ENCODE measurements at places on chromosomes 5 and 9.

- no peak for DNase-seq
Measured at GRCh38 chr5:40235471-40236400, 444.0 kb upstream of the PTGER4 start.

DNA sequence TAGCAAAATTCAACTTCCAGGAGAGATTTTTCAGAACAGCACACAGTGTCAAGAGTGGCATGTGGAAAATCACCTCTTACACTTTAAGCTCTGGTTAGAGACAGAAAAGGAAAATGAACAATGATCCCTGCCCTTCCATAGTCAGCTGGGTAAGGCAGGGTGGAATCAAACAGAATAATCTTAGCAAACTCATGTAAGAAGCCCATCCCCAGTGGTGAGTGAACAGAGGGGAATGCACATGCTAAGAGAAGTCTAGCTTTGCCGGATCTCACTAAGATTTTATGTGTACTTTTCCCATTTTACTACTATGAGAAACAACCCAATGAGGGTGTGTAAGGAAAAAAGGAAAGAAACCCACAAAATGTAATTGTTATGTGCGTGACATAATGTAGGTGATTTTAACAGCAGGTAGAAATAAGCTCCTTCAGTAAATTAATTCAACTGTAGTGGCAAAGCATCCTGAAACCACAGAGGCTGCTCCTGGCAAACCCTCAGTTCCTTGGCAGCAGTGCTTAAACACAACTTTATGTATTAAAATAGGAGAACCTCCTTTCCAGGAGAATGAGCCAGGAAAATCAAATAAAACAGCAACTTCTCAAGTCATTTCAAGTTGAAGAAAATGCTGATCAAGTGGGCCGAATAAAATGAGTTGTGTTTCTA lies 366.0 kb upstream of the TRPC7 start:
- DNase-seq = no peak

DNA sequence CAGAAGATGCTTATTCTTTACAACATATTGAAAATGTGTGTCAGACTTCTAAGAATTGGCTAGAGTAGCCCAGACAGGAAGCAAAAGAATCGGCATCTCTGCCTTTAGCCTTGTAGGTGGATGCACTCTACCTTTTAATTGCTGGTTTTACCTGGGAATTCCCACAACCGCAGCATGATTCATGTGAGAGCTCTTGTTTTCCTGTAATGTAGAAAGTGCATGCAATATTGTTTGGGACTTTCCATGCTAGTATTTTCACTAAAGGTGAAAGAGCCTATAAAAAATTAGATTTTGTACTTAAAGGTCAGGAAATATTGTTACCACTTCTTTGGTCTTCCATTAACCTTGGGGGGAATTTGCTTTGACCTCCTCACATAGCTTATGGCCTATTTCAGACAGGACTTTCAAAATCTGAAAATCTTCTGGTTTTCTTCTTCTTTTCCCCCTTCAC lies 89.8 kb downstream of the NTRK2 start:
- DNase-seq = no peak

DNA sequence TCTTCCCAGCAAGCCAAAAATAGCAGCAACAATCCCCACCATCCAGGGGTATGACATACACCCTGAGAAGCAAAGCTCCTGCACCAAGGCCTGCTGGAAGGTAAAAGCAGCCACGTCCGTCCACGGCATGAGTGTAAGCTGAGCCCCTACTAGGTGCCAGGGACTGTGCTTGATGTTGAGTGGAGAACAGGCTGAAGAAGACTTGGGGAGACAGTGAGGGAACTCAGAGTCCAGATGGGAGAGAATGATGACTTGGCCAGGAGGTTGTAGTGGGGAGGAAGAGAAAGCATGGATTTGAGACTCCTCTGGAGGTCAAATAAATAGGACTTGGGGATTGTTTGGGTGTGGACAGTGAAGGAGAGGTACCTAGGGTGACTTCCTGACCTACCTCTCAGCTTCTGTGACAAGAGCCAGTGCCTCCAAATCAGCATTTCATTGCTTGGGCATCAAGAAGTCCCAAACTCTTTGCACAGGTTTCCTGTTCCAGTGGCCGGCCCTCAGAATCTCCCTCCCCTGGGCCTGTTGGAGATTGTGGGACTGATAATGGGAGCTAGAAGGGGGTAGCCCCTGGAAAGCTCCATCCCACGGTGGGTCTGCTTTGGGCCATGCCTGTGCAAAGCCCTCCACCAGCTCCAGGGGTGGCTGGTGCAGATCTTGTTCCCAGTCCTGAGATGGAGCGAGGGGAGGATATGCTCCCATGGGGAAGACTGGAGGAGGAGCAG lies 58.3 kb upstream of the ADAMTS2 start:
- no peak for DNase-seq

GRCh38 chr5:154242964-154243376 lies 52.4 kb downstream of the GALNT10 start:
- no peak for DNase-seq

GRCh38 chr9:125747765-125748445 lies 732 bp downstream of the PBX3 start:
- peak; percentile 33 for DNase-seq

GRCh38 chr5:32094691-32095090 lies 79.4 kb downstream of the GOLPH3 start:
- DNase-seq = no peak

Data from bone marrow (tissue), 2 donors.